GM20000 (cell line): ENCODE measurements at places on chromosomes 16 and 17.

DNA sequence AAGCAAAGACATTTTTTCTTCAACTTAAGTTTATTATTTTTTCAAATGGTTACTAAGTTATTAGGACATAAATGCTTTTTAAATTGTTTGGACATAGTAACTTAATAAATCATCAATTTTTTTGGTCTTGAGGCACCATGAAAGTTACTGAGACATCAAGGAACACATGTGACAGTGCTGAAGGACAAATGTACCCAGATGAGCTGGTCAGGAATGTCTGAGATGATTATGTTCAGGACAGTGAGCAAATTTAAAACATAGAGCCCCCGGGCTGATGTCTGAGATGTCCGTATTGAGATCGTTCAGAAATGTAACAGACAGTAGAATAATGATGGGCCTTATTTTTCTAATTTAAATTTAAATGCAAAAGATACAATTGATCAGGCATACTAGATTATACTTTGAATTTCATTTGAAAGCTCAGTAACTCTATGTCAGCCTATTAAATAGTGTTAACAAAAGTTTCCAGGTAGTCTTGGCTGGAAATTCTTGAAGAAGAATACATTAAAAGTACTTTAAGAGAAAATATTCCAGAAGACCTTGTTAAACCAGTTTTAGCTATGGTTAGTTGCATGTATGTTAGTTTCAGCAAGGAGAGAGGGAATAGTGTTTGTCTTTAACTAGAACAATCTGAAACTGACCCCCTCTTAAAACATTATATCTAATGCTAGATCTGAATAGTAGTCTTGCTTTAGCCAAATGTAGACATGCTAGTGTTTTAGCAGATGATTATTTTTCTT is 36.4 kb downstream of the SEC14L1 start:
- no peak for DNase-seq

GRCh38 chr16:73126525-73126853 is 78.6 kb upstream of the ZFHX3 start:
- DNase-seq, result no peak

DNA sequence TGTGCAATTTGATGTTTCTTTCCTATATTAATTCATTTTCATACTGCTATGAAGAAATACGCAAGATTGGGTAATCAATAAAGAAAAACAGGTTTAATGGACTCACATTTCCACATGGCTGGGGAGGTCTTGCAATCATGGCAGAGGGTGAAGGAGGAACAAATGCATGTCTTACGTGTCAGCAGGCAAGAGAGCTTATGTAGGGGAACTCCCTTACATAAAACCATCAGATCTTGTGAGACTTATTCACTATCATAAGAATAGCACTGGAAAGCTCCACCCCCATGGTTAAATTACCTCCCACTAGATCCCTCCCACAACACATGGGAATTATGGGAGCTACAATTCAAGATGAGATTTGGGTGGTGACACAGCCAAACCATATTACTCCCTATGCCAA is 418.9 kb upstream of the MAF start:
- DNase-seq, result no peak

GRCh38 chr16:25419153-25419552 is 161.5 kb upstream of the ZKSCAN2 start:
- DNase-seq, result no peak

- no peak for DNase-seq
Observed at GRCh38 chr17:30599428-30600059, 122.3 kb downstream of the GOSR1 start.

GRCh38 chr17:62648956-62649294 is 21.5 kb downstream of the MRC2 start:
- DNase-seq, result no peak

DNA sequence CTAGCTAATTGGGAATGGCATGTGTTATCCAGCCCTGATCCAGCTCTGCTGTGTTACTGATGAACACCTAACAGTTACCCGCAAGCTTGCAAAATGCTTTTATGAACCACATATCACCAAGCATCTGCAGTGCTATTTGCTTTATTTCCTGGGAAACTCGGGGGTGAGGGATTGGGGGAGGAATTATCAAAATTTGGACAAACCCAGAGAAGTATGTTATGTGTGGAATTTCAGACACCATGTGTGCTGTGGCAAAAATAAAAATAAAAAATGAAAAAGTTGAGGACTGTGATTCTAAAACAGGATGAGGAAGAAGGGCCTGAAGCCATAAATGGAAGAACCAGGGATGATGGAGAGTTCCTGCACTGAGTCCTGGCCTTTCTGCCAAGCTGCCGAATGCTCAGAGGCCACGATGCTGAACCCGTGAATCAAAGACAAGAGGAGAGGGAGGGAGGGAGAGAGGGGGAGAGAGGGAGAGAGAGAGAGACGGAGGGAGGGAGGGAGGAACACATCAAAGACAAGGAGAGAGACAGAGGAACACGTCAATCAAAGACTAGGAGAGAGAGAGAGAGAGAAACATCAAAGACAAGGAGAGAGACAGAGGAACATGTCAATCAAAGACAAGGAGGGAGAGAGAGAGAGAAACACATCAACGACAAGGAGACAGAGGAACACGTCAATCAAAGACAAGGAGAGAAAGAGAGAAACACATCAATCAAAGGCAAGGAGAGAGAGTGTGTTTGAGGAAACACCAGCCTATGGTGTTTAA is 89.8 kb downstream of the MRM3 start:
- DNase-seq, result no peak

GRCh38 chr17:12395733-12396354 is 269.8 kb upstream of the MYOCD start:
- DNase-seq, result peak; percentile 20

DNA sequence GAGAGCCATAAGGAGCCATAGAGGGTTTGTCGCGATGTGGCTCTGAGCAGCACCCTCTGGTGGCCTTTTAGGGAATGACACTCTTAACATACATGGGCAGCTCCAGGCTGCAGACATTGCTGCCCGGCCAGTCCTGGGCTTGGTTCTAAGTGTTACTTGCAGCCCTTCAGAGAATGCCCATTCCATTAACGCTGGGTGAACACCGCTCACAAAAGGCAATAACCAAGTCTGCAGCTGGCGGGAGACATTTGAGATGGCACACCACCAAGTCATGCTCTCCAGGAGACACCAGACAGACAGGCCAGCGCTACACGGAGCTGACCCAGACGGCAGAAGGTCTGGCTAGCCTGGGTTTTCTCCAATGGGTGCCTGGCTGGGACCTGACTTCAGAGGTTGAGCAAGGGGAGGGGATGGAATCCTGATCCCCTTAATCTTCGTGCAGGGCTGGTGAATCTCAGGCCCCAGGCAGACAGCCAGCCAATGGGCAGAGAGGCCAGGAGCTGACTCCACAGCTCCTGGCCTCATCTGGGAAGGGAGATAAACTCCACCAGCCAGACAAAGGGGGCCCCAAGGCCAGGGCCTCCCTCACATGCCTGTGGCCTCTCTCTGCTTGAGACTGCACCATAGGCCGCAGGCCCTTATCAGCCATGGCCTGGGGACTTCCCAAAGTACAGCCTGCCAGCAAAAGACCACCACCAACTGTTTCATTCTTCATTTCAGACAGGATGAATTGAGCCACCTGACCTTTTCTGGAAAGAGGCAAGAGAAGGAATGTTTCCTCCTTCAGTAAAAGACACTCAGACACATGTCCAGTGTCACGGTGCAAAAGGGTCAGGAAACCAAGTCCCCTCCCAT is 58.8 kb downstream of the ZDHHC7 start:
- peak; percentile 84 for DNase-seq

- DNase-seq, result peak; percentile 67
Observed at GRCh38 chr17:57622683-57623433, 122.2 kb downstream of the CCDC182 start.

GRCh38 chr16:86457501-86458148 is 52.7 kb upstream of the FOXF1 start:
- DNase-seq, result no peak

GRCh38 chr17:74369221-74369620 is 1.9 kb downstream of the GPR142 start:
- peak; percentile 66 for DNase-seq

- no peak for DNase-seq
Observed at GRCh38 chr16:85601730-85602401, 11.3 kb upstream of the GSE1 start.

GRCh38 chr17:79189305-79189704 is 114.7 kb downstream of the ENGASE start:
- DNase-seq, result no peak

DNA sequence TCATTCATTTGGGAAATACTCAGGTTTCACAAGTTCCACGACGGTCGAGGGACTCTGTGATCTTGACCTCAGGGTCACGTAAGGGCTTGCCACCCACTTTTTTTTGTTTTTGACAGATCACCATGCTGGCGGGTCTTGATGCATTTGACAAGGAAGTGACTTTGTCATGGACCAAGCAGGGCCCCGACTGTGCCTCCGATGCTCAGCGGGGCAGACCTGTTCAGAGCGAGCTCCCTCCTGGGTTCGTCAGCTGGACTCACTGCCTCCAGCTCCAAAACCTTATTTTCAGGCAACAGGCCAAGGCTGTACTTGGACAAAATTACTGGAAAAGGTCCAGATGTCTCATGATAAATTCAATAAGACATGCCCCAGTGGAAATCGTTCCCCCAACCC is 9.0 kb upstream of the CLEC18A start:
- DNase-seq, result no peak

- no peak for DNase-seq
Observed at GRCh38 chr16:3119701-3120408, 7.5 kb downstream of the ZNF205 start.

- DNase-seq, result no peak
Observed at GRCh38 chr17:67644061-67644460, 73.7 kb upstream of the NOL11 start.

DNA sequence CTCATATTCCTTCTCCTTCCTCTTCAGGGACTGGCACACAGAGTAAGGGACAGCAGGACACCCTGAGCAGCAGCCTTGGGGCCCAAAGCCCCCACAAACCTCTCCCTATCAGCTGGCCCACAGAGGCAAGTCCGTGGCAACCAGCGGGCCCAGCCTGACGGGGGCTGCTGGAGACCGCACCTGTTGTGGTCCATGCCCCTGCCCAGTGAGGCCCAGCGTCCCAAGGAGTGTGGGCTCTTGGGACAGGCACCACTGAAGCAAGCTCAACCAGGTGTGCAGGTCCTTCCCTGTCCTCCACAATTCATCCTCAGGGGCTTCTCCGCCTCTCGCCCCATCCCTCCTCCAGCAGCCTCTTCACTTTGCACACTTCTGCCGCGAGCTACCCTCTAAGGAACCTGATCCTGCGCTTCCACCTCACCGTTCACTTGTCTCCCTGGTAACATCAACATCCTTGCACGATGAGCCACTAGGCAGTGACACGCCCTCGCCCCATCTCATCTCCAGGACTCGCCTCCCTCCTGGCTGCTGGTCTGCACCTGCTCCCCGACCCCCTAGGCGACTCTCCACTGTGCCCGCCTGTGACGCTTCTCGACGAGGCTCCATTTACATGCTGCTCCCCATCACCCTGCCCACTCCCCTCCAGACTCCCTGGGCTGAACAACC is 12.7 kb downstream of the MNT start:
- no peak for DNase-seq

DNA sequence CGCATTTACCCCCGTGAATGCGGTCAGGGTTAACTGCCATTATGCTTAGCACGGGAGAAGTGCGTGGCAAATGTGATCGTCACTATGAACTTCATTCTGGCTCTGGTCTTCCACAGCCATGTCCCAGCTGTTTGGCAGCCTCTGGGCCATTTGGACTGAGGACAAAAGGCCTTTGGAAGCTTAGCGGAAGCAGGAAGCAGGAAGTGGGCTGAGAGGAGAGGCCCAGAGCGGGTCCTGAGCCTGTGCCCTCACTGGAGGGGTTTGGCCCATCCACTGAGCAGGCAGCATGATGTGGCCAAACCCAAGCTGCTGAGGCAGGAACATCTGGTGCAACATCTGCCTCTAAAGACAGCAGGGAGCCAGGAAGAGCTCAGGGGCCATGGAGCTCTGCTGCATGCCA is 345.9 kb downstream of the C16orf95 start:
- no peak for DNase-seq

- no peak for DNase-seq
Observed at GRCh38 chr17:66661411-66662256, 173.3 kb upstream of the CACNG5 start.

GRCh38 chr16:29678691-29679267 is at the start of gene QPRT:
Gene QPRT (plus strand): TSS chr16:29679180. CDS start chr16:29679198, 18 bp downstream.
- DNase-seq, result peak; percentile 81

DNA sequence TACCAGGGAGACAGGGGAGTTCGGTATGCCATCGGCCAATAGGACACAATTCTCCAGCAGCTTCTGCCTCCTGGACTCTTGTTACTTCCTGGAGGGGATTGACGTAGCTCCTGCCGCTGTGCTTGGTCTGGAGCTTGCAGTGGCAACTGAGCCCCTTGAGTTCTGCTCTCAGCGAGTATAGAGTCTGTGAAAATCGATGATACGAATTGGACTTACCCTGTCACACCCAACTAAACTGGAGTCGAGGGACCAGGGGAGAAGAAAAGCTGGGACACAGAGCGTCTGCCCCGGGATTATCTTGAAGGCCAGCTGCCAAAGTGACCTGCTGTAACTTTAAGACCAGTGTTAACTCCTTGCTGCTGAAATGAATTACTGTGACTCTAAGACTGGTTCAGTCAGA is 22.2 kb downstream of the SEC14L1 start:
- DNase-seq, result no peak

DNA sequence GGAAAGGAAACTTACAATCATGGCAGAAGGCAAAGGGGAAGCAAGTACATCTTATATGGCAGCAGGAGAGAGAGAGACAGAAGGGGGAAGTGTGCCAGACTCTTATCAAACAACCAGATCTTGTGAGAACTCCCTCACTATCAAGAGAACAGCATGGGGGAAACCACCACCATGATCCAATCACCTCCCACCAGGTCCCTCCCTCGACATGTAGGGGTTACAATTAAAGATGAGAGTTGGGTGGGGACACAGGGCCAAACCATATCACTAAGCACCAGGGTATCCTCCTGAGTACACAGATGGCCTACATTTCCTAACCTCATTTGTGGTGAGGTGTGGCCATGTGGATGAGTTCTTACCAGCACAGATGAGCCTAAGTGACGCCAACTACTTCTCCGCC is 348.6 kb upstream of the ZFHX3 start:
- no peak for DNase-seq

- no peak for DNase-seq
Observed at GRCh38 chr16:82010649-82011048, 621 bp downstream of the SDR42E1 start.

DNA sequence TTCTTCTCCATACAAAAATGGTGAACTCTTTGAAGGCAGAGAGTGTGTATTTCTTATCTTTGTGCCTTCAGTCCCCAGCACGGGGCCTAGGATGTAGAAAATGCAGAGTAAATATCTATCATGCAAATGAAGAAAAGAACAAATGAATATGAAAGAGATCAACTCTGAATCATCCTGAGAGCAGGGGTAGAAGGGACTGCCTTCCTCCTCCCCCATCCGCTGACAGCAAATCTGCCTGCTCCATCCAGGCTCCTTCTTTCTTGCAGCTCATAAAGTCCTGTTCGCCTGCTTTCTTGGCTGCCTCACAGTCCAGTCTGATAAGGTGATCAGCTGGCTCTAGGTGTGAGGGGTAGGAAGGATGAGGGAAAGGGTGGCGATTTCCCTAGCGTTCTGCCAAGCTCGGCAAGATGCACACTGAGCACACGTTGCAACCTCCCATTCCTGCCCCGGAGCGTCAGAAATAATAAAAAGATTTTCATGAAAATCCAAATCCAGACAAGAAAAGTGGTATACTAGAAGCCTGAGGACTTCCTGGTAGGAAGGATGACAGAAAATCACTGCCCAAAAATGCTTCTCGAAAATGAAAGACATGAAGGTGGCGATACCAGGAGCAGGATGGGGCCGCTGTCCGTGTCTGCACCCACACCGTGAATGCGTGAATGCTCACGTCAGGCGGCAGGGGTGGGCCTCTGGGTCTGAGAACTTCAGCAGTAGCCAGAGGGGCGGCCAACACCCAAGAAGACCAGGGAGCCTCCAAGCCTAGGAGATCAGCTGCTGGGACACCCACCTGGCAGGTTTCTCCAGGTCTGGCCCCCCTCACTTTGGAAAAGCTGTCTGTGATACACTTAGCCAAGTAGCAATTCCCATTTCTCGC is 67.1 kb downstream of the VPS53 start:
- no peak for DNase-seq
